ENCODE measurements at places on chromosomes 16 and 17.

- DNase-seq = no peak
Observed at GRCh38 chr17:18964018-18964351, 12.0 kb downstream of the SLC5A10 start.

DNA sequence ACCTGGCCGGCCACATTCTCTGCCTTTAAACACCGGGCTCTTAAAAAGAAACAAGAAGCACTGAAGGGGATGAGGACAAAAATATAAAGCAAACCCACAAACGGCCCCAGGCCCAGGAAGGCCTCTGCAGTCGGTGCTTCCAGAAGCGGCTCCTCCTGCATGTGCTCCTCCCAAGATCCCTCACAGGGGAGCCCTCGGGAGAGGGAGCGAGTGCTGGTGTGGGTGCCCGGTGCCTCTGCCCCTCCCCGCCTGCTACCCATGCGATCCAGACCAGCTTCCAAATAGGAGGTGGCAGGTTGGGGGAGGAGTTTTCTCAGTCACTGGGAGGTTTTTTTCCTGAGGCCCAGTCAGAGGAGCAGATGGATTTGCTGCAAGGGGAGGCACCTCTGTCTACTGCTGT is 15.8 kb downstream of the KDM8 start:
- DNase-seq = no peak

- no peak for DNase-seq
Observed at GRCh38 chr17:82816358-82816757, 23.5 kb downstream of the ZNF750 start.

- DNase-seq = no peak
Observed at GRCh38 chr17:40958086-40958953, 8.4 kb downstream of the KRT39 start.

- no peak for DNase-seq
Observed at GRCh38 chr17:62760945-62761267, 47.2 kb downstream of the MARCHF10 start.

DNA sequence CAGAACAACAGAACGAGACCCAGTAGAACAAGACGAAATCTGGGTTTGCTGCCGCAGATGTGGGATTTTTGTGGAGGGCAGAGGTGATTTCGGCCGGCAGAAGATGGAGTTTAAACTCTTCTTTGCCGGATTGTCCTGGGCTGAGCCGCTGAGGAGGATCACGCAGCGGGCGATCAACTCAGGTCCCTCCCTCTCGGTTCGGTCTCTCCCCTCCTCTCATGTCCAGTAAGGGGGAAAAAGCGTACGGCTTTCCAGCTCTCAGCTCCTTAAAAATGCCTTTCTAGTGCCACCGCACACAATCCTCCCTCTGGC is 2.5 kb downstream of the PHF12 start:
- no peak for DNase-seq

- no peak for DNase-seq
Observed at GRCh38 chr16:30829130-30830071, 42.4 kb upstream of the ZNF629 start.

DNA sequence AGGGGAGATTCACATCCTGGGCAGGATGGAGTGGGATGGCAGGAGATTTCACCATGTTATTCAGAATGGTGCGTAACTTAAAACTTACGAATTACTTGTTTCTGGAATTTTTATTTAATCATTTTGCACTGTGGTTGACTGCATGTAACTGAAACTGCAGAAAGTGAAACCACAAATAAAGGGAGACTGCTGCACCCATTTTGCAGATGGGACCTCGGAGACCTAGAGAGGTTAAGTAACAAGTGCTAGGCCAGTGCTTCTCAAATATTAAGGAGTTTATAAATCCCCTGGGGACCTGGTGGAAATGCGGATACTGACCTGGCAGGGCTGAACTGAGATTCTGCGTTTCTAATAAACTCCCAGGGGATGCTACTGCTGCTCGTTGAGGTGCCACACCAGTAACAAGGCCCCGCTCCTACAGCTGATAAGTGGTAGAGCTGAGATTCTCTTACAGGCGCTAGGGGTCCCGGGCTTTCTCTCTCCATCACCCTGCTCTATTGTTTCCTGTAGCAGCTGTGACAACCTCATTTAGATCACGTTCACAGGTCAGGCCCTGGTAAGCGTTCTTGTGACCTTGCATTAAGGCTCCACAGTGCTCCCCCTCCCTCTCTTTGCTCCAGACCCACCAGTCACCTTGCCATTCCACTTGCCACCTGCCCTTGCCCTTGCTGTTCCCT is 167.1 kb upstream of the CDH13 start:
- no peak for DNase-seq

- DNase-seq = no peak
Observed at GRCh38 chr17:13001991-13002615, 15.7 kb downstream of the ELAC2 start.

GRCh38 chr17:56699186-56699894 is 105.8 kb downstream of the NOG start:
- no peak for DNase-seq

DNA sequence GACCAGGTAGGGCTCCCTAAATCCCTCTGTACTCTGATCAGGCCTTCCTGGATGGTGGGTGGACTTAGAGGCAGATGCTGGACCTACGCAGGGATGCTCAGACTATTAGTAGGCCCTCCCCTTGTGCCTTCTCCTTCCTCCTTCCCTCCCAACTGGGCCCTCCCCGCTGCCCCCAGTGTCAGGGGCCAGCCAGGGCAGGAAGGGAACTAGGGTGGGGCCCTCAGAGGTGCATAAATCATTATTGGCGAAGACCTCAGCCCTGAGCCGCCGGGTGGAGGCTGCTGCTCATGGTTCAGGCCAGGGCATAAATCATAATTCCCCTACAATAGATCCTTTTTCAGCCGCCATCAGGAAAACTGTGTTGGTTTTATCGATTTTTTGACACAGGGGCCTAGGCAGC is 81.4 kb downstream of the MRM1 start:
- DNase-seq = no peak

GRCh38 chr17:83119987-83120864 is 40.8 kb downstream of the METRNL start:
- DNase-seq = peak; percentile 81

- DNase-seq = no peak
Observed at GRCh38 chr17:77392376-77393273, 251.9 kb downstream of the SEC14L1 start.

DNA sequence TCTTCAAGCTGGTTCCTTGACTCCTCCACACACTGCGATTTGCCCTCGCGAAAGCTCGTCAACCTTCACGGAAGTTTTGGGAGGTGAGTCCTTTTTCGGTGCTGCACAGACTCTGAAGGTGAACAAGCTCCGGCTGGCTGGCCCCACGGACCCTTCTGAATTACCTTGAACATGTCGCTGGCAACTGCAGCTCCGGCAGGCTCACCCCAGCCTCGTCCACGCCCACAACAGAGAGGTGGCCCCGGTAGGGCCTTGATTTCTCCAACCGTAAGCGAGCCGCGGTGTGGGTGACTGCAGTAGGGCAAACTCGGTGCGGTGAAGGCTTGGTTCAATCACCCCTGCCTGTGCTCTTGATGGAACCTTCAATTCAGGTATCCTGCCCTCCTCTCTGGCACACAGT is 1020.7 kb upstream of the GOT2 start:
- no peak for DNase-seq

DNA sequence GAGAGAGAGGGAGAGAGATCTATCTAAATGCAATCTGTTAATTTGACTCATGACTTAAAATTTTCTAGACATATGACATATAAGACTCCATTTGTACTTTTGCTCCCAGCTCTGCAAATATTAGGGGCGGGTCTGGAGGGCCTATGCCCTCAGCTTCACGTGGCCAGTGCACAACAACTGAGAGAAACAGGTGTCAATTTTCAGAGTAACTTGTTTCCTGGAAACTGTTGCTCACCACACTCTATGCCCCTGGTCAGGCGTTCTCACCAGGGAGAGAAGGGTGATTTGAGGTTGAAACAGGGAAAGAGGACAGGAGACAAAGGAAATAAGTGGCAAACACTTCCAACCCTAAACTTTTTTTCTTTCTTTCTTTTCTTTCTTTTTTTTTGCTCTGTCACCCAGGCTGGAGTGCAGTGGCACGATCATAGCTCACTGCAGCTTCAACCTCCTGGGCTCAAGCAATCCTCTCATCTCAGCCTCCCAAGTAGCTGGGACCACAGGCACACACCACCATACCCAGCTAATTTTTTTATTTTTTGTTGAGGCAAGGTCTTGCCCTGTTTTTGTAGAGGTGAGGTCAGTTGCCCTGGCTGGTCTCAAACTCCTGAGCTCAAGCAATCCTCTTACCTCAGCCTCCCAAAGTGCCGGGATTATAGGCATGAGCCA is 270.0 kb downstream of the SLC39A11 start:
- DNase-seq = no peak

DNA sequence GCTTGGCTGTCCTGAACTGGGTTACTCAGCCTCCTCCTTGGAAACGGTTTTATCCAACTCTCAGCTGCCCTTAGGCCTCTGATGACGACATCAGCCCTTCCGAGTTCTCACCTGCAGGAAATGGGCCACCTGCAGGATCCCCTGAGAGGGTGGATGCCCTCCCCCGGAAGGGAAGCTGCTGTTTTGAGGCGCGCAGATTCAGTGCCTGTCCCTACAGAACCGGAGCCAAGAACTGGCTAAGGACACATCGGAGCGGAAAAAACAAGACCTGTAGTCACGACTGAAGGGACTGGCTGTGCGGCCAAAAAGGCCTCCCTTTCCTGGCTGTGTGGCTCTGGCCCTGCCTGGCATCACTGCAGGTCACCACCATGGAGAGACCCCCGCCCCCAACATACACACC is 11.7 kb upstream of the C16orf95 start:
- no peak for DNase-seq

GRCh38 chr17:34378664-34379101 is 15.7 kb upstream of the CCL1 start:
- DNase-seq = peak; percentile 33

DNA sequence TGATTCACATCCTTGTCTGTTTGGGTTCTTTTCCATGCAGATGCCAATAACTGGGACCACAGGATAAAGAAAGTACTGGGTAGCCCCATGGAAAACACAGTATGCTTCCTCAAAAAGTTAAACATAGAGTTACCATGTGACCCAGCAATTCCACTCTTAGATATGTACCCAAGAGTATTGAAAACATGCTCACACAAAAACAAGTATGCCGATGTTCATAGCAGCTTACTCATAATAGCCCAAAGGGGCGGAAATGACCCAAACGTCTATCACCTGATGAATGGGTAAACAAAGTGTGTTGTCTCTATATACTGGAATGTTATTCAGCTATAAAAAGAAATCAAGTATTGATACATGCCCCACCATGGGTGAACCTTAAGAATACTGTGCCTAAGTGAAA is 55.4 kb downstream of the CYB5B start:
- DNase-seq = no peak

- no peak for DNase-seq
Observed at GRCh38 chr16:78434401-78434800, 334.9 kb downstream of the WWOX start.

GRCh38 chr17:38352245-38353085 is 821 bp downstream of the SOCS7 start:
- no peak for DNase-seq

- no peak for DNase-seq
Observed at GRCh38 chr17:1588821-1589585, 26.4 kb upstream of the PITPNA start.

GRCh38 chr17:38559880-38560230 is 45.9 kb downstream of the SRCIN1 start:
- no peak for DNase-seq

DNA sequence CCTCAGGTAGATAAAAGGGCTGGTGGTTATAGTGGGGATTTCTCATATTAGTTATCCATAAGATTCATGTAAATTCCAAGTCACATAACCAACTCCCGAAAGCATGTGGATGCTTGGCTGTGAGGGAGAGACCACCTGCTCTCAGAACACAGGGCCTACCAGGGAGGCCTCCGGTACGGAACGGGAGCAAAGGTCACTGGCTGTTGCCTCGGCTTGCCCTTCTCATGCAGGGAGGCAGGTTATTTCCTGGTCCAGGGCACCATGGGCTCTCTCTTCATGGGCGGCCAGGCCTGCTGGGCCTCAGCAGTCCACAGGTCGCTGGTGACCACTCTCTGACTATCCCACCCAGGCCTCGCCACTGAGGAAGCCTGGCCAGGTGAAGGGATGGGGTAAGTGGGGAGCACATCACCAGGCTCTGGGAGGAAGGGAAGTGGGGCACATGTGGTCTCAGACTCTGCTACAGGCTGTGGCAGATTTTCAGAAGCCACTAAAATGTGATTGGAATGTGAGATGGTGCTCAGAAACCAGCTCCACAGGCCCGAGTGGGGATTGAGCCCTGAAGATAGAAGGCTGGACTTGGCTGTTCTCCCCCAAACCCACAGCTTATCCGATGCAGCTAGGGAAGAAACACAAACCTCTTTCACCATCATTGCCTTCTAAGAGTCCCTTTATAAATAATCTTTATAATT is 45.4 kb downstream of the HNF1B start:
- no peak for DNase-seq

DNA sequence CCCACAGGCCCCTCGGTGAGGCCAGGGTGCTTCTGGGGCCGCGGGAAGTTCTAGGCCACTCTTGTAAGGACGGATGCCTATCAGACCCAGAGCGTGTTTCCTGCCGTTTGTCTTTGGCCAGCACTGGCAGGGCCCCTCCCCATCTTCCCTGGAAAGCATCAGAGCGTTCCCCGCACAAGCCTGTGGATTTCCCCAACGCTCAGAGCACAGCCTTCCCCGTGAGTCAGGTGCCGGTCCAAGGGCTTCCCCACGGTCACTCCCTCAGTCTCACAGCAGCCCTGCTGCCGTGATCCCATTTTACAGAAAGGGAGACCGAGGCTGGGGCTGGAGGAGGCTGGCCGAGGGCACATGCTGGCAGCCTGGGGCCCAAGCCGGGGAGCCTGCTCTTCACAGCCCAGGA is 33.7 kb downstream of the CRISPLD2 start:
- peak; percentile 6 for DNase-seq

DNA sequence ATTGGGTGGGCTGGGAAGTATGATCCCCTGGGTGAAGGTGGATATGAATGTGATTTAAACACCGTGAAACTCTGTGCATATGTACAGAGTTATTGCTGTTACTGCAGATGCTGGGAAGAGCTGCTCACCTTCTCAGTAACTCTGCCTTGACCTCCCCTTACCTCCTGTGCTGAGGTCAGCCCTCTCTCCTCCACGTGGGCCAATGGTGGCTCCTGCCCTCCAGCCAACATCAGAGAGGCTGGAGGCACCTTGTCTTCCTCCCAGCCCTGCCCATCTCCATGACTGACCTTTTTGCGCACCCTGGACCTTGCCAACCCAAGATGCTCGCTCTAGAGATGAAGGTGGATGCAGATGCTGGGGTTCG is 387 bp upstream of the ASB16 start:
- no peak for DNase-seq

DNA sequence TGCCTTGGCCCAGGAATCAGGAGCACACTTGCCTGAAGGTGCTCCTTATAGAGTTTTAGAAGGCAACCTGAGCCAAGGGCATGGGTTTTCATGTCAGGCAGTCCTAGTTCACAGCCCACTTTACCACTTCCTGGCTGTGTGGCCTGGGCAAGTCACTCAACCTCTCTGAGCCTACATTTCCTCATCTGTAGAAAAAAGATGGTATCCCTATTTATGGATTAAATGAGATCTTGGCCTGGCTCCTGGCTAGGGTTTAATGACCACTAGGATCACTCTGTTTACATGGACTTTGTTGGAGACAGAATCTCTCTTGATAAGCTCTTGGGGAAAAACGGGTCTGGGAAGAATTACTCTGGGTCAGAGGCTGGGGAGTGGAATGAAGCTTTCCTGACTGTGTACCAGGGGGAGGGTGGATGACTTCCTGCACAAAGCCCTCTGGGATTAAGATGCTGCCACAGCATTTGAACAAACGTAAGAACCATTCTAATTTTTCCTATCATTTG is 2.3 kb downstream of the MT2A start:
- DNase-seq = no peak

Measured in GM12892 (cell line).